ENCODE measurements at places on chromosomes 7 and 10.

DNA sequence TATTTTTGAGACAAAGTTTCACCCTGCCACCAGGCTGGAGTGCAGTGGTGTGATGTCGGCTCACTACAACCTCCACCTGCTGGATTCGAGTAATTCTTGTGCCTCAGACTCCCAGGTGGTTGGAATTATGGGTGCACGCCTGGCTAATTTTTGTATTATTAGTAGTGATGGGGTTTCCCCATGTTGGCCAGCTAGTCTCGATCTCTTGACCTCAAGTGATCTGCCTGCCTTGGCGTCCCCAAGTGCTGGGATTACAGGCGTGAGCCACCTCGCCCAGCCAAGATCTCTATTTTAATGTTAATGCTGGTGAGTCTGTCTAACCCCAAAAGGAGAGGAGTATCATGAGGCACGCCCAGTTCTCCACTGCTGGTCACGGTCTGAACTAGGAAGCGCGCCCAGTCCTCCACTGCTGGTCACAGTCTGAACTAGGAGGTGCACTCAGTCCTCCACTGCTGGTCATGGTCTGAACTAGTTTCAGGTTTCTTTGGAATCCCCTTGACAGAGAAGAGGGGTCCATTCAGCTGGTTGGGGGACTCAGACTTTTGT, 5.6 kb upstream of the LRRC27 start:
- no peak for DNase-seq

- DNase-seq: no peak
Measured at GRCh38 chr7:56046721-56047445, 4.4 kb downstream of the PSPH start.

GRCh38 chr7:94228678-94229077, 166.0 kb upstream of the COL1A2 start:
- DNase-seq: no peak

DNA sequence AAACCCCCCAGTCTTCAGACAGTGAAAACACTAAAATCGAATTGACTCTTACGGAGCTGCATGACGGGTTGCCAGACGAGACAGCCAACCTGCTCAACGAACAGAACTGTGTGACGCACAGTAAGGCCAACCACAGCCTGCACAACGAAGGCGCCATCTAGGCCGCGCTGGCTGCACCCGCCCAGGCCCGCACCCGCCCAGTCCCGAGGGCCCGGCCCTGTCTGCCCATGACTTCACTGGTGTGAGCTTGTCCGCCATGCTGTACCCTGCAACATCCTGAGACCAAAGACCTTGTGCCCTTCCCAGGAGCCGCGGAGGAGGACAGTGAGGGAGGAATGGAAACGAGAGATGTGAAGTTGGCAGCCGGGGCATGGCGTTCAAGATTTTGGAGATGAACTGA, 116.1 kb downstream of the NT5C2 start:
- DNase-seq: no peak

- no peak for DNase-seq
Measured at GRCh38 chr7:158803367-158803969, 25.8 kb downstream of the ESYT2 start.

DNA sequence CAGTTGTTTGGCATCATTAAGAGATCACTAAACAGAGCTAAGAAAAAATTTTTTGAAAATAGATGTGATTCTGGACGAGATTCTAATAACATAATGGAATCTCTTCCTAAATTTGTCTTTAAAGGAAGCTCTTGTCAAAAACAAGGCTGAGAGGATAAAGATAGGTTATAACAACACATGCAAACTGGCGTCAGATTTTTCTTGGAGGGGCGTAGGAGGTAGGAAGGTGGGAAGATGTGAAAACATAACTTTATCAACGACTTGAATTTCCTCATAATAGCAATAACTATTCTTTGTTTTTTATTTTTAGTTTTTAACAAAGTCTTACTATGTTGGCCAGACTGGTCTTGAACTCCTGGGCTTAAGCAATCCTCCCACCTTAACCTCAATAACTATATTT, 31.8 kb upstream of the JCAD start:
- DNase-seq: no peak

- no peak for DNase-seq
Measured at GRCh38 chr10:118672766-118673715, 77.6 kb upstream of the PRLHR start.

- DNase-seq: no peak
Measured at GRCh38 chr10:1661859-1662437, 75.4 kb downstream of the ADARB2 start.

GRCh38 chr7:115914951-115915350, 115.6 kb downstream of the TFEC start:
- no peak for DNase-seq

GRCh38 chr10:71077796-71078453, 134.4 kb upstream of the UNC5B start:
- DNase-seq: no peak

GRCh38 chr10:69655868-69656555, 26.0 kb downstream of the FAM241B start:
- DNase-seq: no peak

- no peak for DNase-seq
Measured at GRCh38 chr7:114929570-114929969, 7.7 kb downstream of the MDFIC start.

GRCh38 chr7:130845581-130846085, 111.6 kb upstream of the KLF14 start:
- DNase-seq: no peak

DNA sequence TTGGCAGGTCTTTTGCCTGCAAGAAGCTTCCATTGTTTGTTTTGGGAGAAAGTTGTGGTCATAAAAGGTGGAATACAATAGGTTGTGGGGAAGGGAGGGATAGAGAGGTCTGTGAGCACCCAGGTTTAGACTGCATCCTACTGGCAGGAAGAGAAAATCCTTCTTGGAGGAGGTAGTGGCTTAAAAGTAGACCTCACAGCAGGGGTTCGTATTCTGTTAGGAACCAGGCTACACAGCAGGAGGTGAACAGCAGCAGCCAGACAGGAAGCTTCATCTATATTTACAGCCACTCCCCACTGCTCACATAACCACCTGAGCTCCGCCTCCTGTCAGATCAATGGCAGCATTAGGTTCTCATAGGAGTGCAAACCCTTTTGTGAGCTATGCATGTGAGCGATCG, 245.3 kb downstream of the NSUN6 start:
- no peak for DNase-seq

- DNase-seq: no peak
Measured at GRCh38 chr7:125256446-125256845, 326.8 kb upstream of the POT1 start.

GRCh38 chr7:134891696-134892678, 94.3 kb upstream of the AGBL3 start:
- no peak for DNase-seq

- DNase-seq: peak; percentile 48
Measured at GRCh38 chr7:27199849-27200760, at the start of gene HOXA13. Gene HOXA13 (minus strand): TSS chr7:27200091. CDS start chr7:27200077, 14 bp downstream.

GRCh38 chr7:84113906-84114850, 80.4 kb downstream of the SEMA3A start:
- no peak for DNase-seq

DNA sequence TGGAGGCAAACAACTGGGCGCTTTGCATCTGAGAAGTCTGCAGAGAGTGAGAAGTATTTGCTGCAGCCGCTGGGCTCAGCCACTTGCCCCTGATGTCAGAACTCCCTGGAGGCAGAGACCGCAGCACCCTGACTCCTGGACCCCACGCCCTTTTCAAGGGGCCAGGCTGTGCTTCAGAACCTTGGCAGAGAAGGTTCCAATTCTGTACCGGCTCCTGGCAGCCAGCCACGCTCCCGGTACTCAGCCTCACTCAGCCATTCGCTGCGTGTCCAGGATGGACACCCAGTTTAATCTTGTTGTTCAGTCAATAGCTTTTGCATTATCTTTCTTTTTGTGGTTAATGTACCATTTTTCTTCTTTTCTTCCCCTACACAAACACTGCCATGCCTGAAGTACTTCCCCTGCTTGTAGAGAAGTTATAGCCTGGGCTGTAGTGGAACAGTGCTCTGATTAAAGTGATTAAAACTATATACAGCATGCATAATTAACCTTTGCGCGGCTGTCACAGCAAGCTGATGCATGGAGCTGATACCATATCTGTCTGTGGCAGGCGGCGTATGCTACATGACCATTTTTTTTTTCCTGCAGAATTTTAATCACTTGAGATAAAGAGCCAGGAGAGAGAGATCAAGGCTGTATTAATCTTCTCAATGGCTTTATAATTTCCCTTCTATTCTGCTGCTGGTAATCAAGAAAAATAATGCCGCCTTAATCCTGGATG, 578.5 kb downstream of the SDK1 start:
- DNase-seq: no peak

- DNase-seq: no peak
Measured at GRCh38 chr7:107922886-107923285, 31.9 kb downstream of the DLD start.

DNA sequence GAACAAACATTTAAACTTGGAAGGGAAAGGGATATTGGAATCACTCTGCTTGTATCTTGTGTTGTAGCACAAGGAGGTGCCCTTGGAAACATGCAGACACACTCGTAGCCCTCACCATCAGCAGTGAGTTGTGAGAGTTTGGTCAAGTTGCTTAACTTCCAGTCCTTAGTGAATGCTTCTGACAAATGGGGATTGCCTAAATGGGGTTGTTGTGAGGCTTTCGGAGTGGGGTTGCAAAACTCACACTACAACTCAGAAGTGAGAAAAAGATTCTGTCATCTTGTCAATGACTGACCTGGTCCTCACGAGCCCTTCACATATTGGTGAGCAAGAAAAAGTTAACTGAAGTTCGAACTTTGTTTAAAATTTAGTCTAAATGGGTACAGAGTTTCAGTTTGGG, 29.0 kb upstream of the GSDME start:
- no peak for DNase-seq

DNA sequence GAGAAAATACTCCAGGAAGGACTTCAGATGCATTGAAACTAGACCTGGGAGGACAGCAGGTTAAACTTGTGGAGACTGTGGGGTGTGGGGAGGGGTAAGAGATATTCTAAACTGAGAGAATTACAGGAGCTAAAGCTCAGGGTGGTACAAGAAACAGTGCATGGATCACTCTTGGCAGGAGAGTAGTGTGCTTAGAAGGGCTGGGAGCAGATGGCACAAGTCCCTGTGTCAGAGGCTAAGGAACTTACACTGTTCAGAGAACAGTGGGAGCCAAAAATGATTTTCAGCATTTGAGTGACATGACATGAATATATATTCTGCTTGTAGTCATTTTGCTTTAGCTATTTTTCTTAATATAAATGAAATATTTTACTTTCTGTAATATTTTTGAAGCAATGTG, 36.0 kb upstream of the LAMB1 start:
- no peak for DNase-seq

GRCh38 chr10:111475720-111476119, 398.9 kb downstream of the ADRA2A start:
- no peak for DNase-seq

GRCh38 chr10:57992321-57993077, 275.2 kb downstream of the IPMK start:
- no peak for DNase-seq

DNA sequence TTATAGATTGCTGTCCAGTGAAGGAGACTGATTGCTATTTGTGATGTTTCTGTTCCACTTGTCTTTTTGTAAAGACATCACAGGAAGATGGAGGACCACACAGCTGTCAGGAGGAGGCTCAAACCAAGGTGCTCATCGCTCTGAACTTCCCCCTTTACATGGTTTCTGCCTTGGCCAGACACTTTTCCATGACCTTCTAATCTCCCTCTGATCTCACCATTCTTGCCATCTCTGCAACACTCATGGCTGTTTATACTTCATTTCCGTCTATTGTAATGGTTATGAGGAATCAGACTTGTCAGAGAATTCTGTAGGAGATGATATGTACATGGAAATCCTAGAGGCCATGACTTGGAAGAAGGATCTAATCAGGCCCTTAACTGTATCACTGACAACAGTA, 1.7 kb upstream of the TAS2R5 start:
- DNase-seq: no peak

DNA sequence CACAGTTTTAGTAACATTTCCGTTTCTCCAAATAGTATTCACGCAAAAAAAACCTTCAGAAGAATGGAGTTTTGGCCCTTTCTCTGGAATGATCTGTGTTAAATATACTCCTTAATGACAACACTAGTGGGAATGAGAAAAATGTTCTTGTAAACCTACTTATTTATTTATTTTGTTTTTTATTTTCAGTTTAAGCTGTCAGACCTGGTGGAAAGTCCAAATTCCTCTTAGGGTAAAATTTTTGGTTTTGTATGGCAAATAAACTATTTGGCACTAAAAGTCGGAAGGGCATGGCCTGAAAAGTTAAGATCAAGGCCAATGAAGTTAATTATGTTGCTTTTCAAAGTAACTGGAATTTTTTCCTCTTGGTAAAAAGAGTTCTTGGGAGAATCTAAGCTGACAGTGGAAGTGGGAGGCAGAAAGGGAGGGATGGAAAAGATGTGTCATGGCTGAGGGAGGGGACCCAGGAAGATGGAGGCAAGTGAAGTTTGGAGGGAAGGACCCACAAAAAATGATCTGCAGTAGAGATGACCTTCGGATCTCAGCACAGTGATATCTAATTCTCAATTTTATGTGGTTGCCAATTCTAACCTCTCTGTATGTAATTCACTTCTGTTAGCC, 33.5 kb upstream of the VPS41 start:
- no peak for DNase-seq

- no peak for DNase-seq
Measured at GRCh38 chr7:99041526-99041925, 102.4 kb downstream of the SMURF1 start.

- no peak for DNase-seq
Measured at GRCh38 chr10:51852297-51852696, 152.9 kb upstream of the CSTF2T start.

DNA sequence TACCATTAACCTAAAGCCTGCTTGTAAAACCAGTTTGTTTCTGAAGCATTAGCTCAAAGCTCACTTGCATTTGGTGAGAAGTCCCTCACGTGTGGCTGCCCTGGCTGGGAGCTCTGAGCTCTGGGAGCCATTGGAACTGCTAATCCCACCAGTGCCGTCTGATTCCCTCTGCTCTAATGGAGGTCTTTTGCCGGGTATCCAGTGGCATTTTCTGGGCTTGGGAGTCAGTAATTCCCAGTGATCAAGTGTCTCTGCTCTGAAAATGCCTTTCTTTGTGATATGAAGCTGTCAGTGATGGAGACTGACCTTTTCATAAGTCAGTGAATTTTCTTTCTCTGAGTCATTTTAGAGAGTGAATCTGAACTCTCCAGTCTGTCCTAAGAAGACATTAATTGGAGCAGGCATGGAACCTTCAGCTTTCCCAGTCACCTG, 36.9 kb upstream of the FAM20C start:
- no peak for DNase-seq

GRCh38 chr10:124989526-124989925, 47.6 kb downstream of the ZRANB1 start:
- no peak for DNase-seq

GRCh38 chr7:48781752-48782151, 142.6 kb upstream of the CDC14C start:
- DNase-seq: no peak

GRCh38 chr7:91826377-91826776, 54.1 kb downstream of the MTERF1 start:
- DNase-seq: no peak

GRCh38 chr10:75613685-75614504, 182.5 kb downstream of the LRMDA start:
- no peak for DNase-seq

Data from activated T-cell treated with anti-CD3 and anti-CD28 coated beads, Interleukin-2, amount 50 U/mL, for 1 hour (primary cell).